Stimulated activated CD4-positive, alpha-beta T cell treated with anti-CD3 and anti-CD28 coated beads, Interleukin-1b, Interleukin-23, amount 100 ng/mL, for 4 hours (primary cell): ENCODE measurements at places on chromosomes 6 and 20.

- DNase-seq = no peak
Measured at GRCh38 chr20:34974246-34974645, 18.6 kb downstream of the MYH7B start.

GRCh38 chr6:161094955-161095354 is 103.4 kb downstream of the MAP3K4 start:
- no peak for DNase-seq

DNA sequence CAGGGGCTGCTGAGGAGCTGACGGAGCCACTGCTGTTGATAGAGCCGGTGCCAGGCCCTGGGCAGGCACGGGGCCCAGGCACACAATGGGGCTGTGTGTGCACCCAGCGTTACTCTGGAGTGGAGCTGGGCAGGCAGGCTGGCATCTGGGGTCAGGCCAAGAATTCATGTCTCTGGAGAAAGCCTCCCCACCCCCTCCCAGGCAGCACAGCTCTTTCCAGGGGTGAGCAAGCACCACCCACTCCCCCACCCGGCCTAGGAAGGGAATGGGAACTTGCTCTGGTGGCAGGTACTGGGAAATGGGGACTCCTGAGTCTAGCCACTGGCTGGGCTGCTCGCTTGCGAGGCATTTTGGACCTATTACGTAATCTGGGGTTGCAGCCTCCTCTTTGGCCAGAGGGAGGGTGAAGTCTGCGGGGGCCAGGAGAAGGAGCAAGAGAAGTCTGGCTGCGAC is 22.7 kb downstream of the TFEB start:
- DNase-seq = no peak

DNA sequence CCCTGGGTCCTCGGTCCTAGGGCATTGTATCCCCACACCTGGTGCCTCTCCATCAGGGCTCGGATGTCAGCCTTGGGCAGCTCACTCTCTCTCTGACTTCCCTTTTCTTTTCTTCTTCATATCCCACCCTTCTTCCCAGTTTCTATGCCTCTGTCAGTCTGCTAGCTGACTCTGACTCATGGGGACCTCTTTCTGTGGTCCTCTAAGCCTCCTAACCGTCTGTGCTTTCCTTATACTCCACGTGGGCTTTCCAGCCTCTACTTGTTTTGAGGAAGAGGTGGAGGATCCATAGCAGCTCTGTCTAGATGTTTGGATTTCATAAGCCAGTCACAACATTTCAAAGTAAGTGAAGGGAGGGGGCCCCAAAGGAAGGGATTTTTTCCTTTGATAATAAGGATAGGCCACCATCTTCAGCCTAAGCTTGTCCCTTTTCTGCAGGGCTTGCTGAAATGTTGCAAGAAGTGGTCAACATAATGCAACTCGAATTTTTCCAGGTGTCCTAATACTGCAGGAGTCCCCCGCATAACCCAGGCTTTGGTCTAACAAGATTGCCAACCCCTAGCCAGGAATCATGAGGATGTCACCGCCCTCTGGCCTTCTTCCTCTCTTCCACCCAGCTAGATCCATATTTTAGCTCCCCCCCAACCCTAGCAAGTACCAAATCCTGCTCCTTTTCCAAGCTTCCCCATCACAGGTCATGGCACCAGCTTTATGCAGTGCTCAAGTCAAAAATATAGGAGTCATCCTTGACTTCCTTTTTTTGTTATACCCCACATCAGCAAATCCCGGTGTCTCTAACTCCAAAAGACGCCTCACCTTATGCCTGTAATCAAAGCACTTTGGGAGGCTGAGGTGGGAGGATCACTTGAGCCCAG is 8.7 kb upstream of the PLTP start:
- no peak for DNase-seq

DNA sequence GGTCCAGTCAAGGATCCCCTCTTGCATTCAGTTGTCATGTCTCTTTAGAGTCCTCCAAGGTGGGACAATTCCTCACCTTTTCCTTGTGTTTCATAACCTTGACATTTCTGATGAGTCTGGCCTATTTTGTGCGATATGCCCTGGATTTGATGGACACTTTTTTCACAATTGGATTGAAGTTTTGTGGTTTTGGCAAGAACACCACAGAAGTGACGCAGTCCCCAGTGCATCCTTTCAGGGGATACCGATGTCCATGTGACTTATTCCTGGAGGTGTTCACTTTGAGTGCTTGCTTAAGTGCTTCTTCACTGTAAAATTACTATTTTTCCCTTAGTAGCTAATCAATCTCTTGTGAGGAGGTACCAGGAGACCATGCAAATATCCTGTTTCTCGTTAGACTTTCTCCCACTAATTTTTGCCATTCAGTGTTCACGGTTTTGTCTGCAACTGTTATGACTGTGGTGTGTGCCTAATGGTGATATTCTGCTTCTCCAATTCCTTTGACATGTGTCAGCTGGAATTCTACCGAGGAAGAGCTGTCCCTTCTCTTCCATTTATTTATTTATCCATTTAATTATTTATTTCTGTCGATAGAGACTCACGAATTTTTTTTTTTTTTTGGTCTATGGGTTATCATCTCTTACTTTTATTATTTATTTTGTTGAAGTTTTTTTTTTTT is 30.8 kb downstream of the BPIFB4 start:
- no peak for DNase-seq

GRCh38 chr6:140671926-140672325 is 1297.5 kb upstream of the CITED2 start:
- no peak for DNase-seq

DNA sequence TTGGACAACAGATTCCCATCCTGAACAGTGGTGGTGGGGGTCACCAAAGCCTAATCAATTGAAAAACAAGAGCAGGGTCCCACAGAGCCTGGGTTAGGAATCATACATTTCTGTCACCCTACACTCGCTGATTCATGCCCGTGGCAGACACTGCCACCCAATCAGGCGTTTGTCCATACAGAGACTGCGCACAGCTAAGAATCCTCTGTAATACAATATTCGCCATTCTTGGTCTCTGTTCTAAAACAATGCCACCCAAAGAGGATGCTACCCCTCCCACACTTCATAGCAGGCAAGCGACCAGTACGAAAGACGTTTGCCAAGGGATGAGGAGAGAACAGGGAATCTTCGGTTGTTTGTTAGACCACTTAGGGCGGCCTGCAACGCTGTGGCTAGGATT is 28.1 kb upstream of the SLC22A23 start:
- no peak for DNase-seq

- no peak for DNase-seq
Measured at GRCh38 chr20:7399114-7399513, 541.1 kb downstream of the HAO1 start.

DNA sequence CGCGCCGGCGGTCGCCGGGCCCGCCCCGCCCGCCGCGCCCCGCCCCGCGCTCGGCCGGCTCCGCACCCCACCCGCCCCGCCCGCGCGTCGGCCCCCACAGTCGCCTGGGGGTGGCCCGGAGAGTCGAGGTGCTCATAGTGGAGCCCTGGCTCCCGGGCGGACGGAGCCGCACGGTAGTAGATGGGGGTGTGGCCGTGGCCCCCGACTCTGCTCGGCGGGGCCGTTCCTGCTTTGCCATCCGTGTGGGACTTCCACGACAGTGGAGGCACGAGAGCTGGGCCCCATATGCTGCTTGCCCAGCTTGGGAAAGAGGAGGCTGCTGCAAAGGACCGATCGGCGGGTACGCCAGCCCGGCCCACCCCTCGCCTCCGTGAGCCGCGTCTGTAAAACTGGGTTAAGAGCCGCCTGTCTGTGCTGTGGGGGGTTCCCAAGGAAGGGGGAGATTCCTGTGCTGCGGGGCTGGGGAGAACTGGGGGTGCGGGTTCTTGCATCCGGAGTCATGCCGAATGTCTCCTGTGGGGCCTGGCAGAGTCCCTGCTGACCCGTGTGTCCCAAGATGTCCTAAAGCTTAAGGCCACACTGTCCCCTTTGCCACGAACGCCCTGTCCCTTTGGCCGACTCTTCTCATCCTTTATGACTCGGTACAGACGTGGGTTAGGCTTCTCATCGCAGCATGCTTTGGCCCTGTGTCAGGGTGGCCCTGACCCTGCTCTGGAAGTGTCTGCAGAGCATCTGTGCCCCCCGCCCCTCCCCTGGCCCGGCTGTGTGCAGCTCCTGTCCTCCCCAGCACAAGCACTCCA is at the start of gene OPRL1:
OPRL1 (plus strand) TSS at position 70 of the 800 bp plus-strand sequence. CDS start 12,639 bp downstream, outside the sequence.
- DNase-seq = no peak

DNA sequence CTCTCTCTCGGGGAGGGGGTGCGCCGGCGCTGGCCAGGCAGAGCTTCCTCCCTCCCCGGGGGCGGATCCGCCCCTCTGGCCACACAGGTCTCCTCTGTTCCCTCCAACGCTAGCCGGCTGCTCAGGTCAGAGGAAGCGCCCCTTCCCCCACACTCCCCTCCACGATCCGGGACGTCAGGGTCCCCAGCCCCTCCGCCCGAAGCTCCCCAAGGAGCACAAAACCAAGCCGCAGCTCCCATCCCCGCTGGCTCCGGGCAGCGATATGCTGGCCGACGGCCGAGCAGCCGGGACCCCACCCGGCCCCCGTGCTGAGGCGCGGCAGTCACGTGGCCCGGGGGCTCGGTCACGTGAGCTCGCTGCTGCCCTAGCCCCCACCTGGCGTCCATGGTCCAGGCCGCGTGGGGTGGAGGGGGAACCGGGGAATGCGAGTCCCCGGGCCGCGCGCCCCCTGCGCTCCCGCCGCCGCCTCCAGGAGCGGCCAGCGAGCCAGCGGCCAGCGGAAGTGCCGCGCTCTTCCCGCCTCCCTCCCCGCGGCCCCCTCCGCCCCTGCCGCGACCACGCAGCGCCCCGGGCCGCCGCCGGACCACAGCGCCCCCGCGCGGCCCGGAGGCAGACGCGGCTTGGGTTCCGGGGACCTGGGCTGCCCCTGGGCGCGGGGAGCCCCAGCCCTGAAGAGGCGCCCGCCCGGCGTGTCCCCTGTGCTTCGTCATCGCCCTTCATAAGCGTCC is at the start of gene SLC35B2:
SLC35B2 (minus strand) TSS at position 504 of the 728 bp plus-strand sequence; CDS start at position 386, 118 bp downstream.
- no peak for DNase-seq

GRCh38 chr6:156905801-156906200 is 128.6 kb downstream of the ARID1B start:
- DNase-seq = no peak

DNA sequence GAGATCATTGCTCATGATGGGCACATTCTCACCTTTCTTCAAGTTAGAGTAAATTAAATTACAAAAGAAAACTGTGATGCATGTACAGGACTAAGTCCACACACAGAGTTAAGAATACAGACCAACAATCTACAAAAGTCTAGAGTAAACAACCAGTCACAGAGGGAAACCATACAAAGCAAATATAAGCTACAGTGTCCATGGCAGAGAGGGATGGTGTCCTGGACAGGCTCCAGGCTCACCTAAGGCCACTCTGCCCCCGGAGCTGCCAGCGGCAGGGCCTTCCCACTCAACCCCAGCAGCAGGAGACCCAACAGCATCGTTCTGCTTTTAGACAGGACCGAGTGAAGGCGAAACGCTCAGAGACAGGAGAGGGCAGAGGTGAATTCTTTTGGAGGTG is 16.0 kb downstream of the PDE10A start:
- no peak for DNase-seq

- DNase-seq = no peak
Measured at GRCh38 chr20:61733891-61734732, 331.6 kb downstream of the TAF4 start.
